ENCODE measurements at places on chromosomes 5 and 9. TPM values are rescaled to one million over a fixed set of nuclear protein-coding genes. Genes with fewer than 3 reads are reported as not detected.

Gene C9orf153
- total RNA-seq, result not detected

Gene INSL4
- total RNA-seq, result not detected

Gene SSBP2
- 6.8 TPM for total RNA-seq

Gene SPATA31D4
- not detected for total RNA-seq

Gene EIF4E1B
- not detected for total RNA-seq

Gene FCN1
- not detected for total RNA-seq

Gene BRINP1
- not detected for total RNA-seq

Gene DPYSL3
- 3.0 TPM for total RNA-seq

Gene SHOC1
- not detected for total RNA-seq

Gene PCDHGC3
- total RNA-seq, result 60.9 TPM

Gene SCGB3A1
- total RNA-seq, result not detected

Gene ARSI
- total RNA-seq, result 12.7 TPM

Gene SLC4A9
- not detected for total RNA-seq

Gene TAS2R1
- not detected for total RNA-seq

Gene SLC27A6
- total RNA-seq, result 1.5 TPM

Gene BARHL1
- not detected for total RNA-seq

Gene KLF4
- 5.8 TPM for total RNA-seq

Gene SLC6A3
- not detected for total RNA-seq

Gene SLC46A2
- not detected for total RNA-seq

Gene IL3
- not detected for total RNA-seq

Gene GRIA1
- total RNA-seq, result 1.3 TPM

Gene FIBCD1
- total RNA-seq, result 1.1 TPM

Gene STC2
- total RNA-seq, result 110 TPM

Gene TRPM3
- total RNA-seq, result not detected

Gene IL33
- 1.2 TPM for total RNA-seq

Gene BNC2
- 2.5 TPM for total RNA-seq

Gene RGS7BP
- not detected for total RNA-seq

Gene PCDHA9
- total RNA-seq, result not detected

Gene PCDHGA4
- 0.15 TPM for total RNA-seq

Gene FOXD4L4
- total RNA-seq, result not detected

Gene RUFY1
- total RNA-seq, result 24.1 TPM

Gene PCDHB2
- total RNA-seq, result 0.62 TPM

Gene MZB1
- total RNA-seq, result not detected

Gene MCC
- total RNA-seq, result 30.6 TPM

Gene SNCB
- total RNA-seq, result 0.15 TPM

Gene GDA
- total RNA-seq, result 0.23 TPM

Gene RASEF
- 0.55 TPM for total RNA-seq

Gene FOXD4
- total RNA-seq, result 0.65 TPM

Gene SLCO6A1
- not detected for total RNA-seq

Gene TLE1
- total RNA-seq, result 33.1 TPM

Gene FGF1
- not detected for total RNA-seq

Gene HACD4
- 4.7 TPM for total RNA-seq

Gene OSMR
- total RNA-seq, result 27.3 TPM

Gene HMCN2
- total RNA-seq, result not detected

Gene PCDHB9
- not detected for total RNA-seq

Gene ZBTB26
- total RNA-seq, result 1.2 TPM

Gene TAF11L10
- total RNA-seq, result not detected

Gene CDX1
- total RNA-seq, result not detected

Gene EGFLAM
- total RNA-seq, result 0.31 TPM

Gene LHX6
- 1.9 TPM for total RNA-seq
